Brain (organoid and tissue), 16 donors: ENCODE measurements at places on chromosomes 5 and 9. TPM values are rescaled to one million over a fixed set of nuclear protein-coding genes. Genes with fewer than 3 reads are reported as not detected.

Gene HTR1A
- polyA plus RNA-seq: 0.24 TPM

Gene FAM153A
- 0.48 TPM for polyA plus RNA-seq

Gene GARNL3
- 7.5 TPM for polyA plus RNA-seq

Gene CYSRT1
- polyA plus RNA-seq: 0.93 TPM

Gene IFNB1
- not detected for polyA plus RNA-seq

Gene IL5
- not detected for polyA plus RNA-seq

Gene ADAMTSL2
- polyA plus RNA-seq: 24.2 TPM

Gene QRFP
- polyA plus RNA-seq: not detected

Gene BTNL9
- 2.1 TPM for polyA plus RNA-seq

Gene GLRA1
- polyA plus RNA-seq: not detected

Gene PCDHA9
- not detected for polyA plus RNA-seq

Gene BAAT
- polyA plus RNA-seq: 0.19 TPM

Gene CKMT2
- polyA plus RNA-seq: 5.3 TPM

Gene PCDHB5
- polyA plus RNA-seq: 57.4 TPM

Gene PCDHAC2
- 1.8 TPM for polyA plus RNA-seq

Gene LCNL1
- polyA plus RNA-seq: 0.15 TPM

Gene SIGMAR1
- polyA plus RNA-seq: 81.1 TPM

Gene SPATA31C1
- 0.08 TPM for polyA plus RNA-seq

Gene PCDHB13
- polyA plus RNA-seq: 0.87 TPM

Gene FOXD4L4
- polyA plus RNA-seq: not detected
